ENCODE measurements at places on chromosomes 5 and 9.

DNA sequence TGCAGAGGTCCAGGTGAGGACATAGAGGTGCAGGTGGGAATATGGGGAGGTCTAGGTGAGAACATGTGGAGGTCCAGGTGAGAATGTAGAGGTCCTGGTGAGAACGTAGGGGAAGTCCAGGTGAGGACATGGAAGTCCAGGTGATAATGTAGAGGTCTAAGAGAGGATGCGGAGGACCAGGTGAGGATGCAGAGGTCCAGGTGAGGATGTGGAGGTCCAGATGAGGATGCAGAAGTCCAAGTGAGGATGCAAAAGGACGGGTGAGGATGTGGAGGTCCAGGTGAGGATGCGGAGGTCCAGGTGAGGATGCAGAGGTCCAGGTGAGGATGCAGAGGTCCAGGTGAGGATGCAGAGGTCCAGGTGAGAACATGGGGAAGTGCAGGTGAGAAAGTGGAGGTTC is 133.8 kb downstream of the MRPL36 start:
- DNase-seq: no peak

DNA sequence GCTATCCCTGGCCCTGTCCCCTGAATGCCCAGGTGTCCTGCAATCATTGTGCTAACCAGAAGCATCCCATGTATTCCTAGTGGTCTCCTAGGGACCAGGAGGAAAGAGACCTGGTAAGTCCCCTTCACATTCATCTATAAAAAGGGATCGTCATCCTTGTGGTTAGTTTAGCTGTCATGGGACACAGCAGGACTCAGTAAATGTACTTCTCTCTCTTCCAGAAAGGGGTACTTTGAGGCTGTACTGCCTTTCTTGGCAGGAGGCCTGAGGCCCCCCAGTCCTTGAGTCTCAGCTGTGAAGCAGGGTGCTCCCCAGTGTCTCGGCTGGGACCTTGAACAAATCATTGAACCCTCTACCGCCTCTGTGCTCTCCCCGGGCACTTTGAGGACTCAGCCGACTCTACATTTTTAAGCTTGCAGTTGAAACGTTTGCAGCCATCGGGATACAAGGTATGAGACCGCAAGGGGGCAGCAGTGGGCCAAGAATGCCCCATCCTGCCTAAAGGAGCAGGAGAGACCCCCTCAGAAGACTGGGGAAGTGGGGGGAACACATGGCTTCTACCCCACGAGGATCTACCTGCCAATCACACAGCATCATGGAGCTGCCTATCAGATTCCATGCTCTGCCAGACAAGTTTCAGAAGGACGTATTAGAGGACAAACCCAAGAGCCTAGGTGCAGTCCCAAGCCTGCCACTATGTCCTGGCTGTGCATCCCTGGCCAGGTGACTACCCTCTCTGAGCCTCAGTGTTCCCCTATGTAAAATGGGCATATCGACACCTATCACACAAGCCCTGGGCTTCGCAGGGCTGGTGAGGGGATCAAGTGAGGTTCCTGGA is 2.4 kb upstream of the PHYKPL start:
- no peak for DNase-seq

DNA sequence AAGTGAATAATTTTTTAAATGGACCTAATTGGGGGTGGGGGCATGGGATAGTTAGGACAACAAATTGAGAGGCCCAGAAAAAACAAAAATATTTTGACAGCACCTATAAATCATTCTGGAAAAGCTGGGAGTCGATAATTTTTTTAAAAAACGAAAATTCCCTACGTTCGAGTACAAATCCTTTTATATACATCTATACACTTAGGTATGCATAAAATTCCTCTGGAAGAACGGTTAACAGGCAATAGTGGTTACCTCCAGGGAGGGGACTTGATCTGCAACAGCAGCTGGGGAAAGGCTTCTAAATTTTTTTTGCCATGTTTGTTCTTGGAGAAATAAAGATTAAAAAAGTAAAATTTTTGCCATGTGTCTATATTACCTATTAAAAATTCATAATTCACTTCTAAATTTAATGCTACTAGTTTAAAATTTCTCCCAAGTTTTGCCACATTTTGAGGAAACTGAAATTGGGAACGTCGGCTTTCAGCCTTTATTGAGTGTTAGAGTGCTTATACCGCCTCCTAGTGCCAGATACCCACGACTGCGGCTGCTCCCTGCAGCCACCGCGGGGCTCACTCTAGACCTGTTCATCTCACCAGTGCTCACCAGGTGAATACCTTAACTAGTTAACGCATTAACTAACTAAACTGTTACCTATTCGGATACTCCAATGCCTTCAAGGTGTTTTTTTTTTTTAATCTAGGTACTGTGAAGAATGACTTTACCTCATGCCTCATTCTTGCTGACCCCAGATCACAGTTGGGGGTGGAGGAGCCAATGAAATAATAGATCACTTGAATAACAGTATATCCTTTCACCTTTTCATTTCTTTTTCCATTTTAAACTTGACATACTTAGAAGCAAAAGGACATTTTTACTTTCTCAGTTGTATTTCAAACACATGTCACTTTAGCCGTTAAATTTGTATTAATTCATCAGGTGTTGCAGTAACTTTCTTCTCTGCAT is 1.8 kb upstream of the BHMT start:
- DNase-seq: no peak

DNA sequence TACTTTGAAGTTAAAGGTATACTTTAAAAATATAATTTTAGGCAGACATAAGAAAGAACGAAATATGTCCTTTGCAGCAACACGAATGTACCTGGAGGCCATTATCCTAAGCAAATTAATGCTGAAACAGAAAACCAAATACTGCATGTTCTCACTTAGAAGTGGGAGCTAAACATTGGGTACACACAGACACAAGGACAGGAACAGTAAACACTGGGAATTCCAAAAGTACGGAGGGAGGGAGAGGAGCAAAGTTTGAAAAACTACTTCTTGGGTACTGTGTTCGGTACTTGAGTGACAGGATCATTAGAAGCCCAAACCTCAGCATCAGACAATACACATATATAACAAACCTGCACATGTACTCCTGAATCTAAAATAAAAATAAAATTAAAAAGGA is 40.9 kb downstream of the TJP2 start:
- no peak for DNase-seq

DNA sequence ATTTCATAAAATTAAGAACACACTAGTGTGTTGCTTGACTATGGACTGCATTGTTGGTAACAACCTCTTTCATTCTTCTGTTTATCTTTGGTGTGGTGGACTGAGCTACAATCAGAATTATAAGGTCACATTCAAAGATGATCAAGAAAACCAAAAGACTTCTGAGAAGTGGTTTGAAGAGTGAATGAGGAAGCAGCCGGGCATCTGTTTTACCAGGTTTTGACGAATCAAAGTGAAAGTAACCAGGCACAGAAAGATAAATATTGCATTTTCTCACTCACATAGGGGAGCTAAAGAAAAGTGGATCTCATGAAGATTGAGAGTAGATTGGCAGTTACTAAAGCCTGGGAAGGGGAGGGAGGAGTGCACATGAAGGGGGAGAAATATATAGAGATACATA is 589.1 kb downstream of the ZNF608 start:
- DNase-seq: no peak
